NCI-H1930 (cell line): ENCODE measurements at places on chromosomes 3 and 15.
A peak's percentile ranks its signal among the peaks of the same experiment; 100 is the strongest.

DNA sequence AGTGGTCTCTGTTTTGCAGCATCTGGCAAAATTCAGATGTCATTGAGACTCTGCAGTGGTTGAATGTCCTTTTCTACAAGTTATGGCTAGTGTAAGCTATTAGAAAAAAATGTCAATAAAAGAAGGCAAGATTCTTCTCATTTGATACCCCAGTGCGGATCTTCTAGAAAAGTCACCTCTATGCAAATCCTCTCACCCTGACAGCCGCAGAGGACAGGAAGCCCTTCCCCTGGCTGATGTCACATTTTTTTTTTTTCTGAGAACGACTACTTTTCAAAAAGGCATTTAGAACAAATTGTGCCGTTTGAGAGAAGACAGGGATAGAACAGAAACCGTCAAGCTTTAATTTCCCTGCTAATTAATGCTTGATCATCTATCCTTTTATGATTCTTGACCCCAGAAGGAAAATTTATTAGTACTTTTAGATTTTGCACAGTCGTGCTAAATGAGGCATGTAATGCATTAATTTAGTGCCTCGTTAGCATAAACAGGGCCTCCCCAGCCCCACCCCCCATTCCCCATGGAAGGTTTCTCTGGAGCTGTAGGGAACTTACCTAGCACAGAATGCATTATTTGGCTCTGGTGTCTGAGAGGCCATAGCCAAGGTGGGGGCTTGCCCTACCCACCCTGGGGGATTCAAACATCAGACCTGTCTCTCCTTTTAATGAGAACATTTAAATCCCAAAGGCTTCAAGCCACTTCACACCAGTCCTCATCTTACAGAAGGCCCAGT, 183.8 kb downstream of the OPA1 start:
- DNase-seq, result no peak

DNA sequence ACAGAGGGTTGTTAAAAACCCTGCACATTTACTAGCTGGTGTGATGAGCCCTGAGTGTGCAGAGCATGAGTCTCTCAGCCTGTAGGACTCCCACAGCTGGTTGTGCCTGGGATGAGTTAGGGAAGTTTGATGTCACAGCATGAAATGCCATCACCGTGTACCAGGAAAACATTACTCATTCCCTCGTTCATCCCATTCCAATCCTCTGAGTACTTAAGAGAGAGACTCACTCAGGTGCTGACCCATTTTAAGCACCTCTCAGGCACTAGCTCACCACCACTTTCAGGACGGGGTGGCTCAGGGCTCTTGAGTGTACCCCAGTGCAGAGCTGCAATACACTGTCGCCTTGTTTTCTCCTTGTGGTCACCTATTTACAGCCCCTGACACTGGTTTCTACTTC, 18.7 kb downstream of the MGLL start:
- DNase-seq, result no peak

GRCh38 chr3:181402347-181402746, 309.4 kb upstream of the SOX2 start:
- DNase-seq, result no peak

DNA sequence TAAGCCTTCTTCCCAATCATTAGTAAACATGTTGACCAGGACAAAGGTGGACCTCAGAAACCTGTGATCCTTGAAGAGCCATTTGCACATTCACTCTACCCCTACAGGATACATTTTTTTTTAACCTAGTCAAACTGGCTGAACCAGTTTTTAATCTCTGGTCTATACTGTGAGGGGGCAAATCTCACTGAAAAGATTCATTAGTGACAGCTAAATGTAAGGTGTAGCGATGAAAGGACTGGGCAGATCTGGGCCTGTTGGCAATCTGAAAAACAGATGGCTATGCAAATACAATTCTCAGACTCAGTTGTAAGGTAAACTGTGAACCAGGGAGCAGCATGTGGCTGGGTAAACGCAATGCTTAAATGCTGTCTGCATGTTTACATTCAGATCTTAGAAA, 75.6 kb upstream of the SNTN start:
- DNase-seq, result no peak

- DNase-seq, result no peak
Observed at GRCh38 chr15:31434588-31435260, 108.1 kb downstream of the KLF13 start.

- no peak for DNase-seq
Observed at GRCh38 chr3:13598926-13599886, 50.3 kb downstream of the FBLN2 start.

DNA sequence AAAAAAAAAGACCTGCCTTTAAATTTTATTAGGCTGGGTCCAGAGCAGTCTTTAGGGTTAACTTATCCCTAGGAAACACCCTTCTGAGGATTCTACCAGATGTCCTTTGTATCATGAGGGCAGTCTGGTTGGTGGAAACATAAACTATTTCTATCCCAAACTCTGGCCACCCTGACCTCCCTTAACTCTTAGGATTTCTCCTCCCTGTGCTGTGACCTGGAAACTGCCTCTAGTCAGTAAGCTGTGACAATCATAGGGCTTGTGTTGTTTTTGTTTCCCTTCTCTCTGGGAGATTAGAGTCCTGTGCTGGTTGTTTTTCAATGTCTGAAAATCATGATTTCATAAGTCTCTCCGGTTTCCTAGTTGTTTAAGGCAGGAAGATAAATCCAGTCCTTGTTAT, 78.1 kb downstream of the TNFAIP8L3 start:
- DNase-seq, result no peak

- peak; percentile 1 for DNase-seq
Observed at GRCh38 chr3:36792342-36792741, 28.0 kb upstream of the DCLK3 start.

DNA sequence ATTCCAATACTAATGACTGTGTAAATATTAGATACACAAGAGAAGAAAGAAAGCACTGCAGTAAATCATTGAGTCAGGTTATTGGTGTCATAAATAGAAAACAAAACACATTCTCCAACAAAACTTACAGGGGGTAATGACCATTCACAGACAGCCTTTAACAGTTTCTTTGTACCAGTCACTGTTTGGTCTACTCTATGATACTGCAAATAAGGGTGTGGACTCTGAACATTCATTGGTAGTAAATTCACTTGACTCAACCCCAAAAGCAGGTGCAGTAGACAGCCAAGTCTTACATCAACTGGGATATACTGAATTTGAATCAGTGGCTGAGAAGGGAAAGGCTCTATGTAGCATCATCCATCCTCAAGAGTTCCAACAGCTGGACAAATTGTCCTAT, 463.5 kb downstream of the FOXP1 start:
- no peak for DNase-seq
